ENCODE measurements at places on chromosomes 12 and 14.

- no peak for ATAC-seq
These were observed 40.7 kb downstream of the WNK1 start for GRCh38 chr12:793037-793436.

DNA sequence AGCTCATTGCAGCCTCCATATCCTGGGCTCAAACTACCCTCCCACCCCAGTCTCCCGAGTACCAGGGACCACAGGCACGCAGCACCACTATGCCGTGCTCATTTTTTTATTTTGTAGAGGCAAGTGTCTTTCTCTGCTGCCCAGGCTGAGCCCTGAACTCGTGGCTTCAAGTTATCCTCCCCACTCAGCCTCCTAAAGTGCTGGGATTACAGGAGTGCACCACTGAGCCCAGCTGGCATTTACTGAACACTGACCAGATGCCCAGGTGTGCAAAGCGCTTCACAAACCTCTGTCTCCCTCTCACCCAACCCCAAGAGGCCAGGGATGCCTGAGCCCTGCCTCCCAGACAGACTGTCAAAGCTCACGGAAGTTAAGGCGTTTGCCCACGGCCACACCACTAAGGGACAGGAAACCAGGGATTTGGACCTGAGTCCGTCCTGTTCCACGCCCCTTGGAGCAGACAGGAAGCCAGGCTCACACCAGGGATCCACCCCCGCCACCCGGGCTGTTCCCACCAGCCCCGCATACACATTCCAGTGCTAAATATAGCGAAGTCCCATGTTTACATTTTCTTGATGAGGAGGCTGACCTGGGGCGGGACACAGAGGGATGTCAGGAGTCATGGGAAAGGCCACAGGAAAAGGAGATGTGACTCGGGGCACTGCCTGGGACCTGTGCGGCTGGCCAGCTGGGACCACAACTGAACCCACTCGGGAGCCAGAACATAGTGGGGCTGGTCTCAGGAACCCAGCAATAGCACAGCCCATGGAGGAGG is 51.2 kb downstream of the TESC start:
- no peak for ATAC-seq

- 0 out of 3 replicates have a peak, but pooled peaks have one; percentile 31 for ATAC-seq
These were observed 189.7 kb downstream of the ETV6 start for GRCh38 chr12:11839091-11839641.

- ATAC-seq = no peak
These were observed 67.0 kb downstream of the C2CD5 start for GRCh38 chr12:22477166-22477893.

Measured in SK-N-SH treated with all-trans-retinoic acid at 6 μM for 48 hours (cell line).